ENCODE measurements at places on chromosomes 16 and 17.

- DNase-seq: no peak
These were observed 25.4 kb upstream of the ITGB4 start for GRCh38 chr17:75695830-75696271.

GRCh38 chr16:79456036-79456435 is 144.5 kb downstream of the MAF start:
- DNase-seq: no peak

DNA sequence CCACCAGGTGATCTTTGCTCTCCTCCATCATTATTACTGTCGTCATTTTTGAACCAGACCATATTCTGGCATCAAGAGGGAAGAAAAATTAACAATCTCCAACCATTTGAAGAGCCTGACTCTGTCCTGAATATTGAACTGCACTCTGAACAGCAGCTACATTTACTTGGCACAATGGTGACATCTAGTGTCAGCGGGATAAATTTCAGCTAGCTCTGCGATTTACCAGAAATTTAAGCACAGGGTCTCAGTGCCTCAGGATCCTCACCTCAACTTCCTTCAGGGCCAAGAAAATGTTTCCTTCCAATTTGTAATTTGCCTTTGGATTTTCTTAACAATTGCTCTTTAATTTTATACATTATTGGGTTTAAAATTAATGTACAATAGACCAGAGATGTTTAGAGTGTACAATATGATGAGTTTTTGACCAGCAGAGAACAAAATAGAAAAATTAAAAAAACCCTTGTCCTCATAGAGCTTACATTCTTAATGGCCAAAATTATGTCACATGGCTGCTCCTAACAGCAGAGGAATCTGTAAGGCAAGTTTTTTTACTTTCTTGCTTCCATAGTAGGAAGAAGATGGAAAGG is 10.7 kb upstream of the ZNF19 start:
- peak; percentile 48 for DNase-seq

GRCh38 chr16:84047626-84048025 is 5.0 kb upstream of the SLC38A8 start:
- no peak for DNase-seq

DNA sequence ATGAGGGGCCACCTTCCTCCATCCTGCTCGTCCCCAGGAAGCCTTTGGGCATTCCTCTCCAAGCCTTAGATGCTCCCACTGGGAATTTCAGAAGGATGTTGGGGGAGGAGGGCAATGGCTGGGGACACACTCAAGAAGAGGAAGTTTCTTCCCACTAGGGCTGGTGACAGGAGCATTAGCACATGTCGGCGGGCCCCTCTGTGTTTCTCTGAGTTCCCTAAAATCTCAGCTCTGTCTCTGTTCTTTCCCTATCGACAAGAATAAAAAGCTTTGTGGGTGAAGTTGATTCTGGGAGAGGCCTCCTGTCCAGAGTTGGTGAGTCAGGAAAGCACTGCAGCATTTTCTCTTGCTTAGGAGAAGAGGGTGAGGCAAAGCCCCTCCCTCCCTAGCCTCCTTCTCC is 19.7 kb upstream of the C17orf107 start:
- no peak for DNase-seq

GRCh38 chr17:66021757-66022156 is 170.2 kb downstream of the CEP112 start:
- no peak for DNase-seq

DNA sequence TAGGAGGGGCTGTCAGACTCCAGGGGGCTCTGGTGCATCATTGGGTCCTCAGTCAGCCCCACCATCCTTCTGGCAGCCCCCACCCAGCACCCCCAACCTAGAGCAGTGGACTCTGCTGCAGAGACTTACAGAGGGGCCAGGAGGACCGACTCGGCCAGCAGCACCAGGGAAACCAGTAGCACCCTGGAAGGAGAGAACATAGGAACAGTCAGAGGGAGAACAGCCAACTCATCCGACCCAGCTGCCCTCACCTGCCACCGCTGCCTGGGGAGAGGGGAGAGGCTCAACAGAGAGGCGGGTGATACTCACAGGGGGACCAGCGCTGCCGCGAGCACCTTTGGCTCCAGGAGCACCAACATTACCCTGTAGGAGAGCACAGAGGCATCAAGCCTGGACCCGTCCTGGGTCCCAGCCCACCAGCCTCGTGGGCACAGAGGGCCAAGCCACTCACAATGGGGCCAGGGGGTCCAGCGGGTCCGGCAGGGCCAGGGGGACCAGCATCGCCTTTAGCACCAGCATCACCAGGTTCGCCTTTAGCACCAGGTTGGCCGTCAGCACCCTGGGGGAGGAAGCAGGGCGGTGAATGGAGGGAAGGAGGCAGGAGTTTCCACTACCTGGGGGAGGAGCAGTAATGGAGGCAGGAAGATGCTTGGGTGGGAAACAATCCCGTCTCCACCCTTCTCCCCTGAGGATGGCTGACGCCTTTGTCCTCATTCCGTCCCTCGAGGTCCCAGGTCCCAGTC is 11.7 kb downstream of the COL1A1 start:
- DNase-seq: no peak

DNA sequence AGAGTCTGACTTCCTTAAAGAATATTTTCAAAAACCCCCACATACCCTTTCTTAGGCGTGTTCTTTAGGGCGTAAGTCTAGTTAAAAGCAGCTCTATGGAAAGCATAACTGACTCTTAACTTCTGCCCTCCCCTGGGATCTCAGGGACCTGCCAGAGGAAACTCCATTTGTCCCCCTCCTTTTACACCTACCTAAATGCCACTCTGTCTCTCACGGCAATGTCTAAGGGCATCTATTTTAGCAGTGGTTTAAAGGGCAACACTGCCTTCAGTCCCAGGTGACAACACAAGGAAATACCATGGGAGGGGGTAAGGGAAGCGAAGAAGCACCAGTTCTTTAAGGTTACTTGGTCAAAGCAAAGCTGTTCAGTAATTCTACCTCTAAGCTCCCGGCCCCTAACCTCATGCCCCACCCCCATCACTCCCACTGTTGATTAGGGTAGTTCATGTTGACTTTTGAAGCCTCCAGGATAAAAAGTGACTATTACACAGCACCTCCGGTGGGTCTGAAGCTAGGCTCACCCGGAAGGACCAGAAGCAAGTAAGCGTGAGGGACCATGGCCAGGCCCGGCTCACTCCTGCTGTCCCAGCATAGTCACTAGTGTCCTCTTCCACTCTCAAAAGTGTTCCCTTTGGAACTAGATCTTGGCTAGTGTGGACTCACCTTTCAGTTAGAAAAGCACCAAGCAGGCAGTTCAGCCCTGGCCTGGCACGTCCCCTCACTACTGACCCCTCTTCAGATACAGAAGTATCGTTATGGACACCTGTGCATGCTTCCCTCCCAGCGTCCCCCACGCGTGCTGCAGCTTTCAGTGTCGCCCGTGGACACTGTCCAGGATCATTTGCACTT is 47.1 kb downstream of the CYTH1 start:
- DNase-seq: no peak

- no peak for DNase-seq
These were observed 35.7 kb downstream of the NLRC5 start for GRCh38 chr16:57024894-57025680.

DNA sequence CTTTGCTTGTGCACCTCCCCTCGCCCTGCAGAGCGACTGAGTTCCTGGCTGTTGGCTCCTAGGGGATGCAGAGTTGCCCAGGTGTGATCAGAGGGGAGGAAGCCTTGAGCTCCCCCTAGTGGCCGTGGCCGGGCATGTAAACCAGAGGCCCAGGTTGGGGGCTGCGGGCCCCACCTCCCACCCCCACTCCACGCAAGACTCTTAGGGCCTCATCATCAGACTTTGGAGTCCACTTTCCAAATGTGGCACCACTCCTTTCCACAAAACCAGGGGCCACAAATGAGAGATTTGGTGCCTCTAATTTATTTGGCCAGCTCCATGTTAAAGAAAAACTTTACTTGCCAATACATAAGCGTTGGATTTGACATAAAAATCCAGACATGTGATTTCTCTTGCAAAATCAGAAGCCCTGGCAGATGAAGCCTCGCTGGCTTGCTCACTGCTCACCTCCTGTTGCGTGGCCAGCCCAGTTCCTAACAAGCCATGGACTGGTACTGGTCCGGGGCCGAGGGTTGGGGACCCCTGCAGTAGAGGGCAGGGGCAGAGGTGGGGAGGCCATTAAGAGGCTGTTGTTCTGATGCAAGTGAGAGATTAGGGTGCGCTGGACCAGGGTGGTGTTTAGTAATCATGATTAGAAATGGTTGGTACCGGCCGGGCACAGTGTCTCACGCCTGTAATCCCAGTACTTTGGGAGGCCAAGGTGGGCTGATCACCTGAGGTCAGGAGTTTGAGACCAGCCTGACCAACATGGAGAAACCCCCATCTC is 28.7 kb upstream of the GAS7 start:
- DNase-seq: peak; percentile 71

GRCh38 chr17:38617074-38617860 is 11.5 kb upstream of the SRCIN1 start:
- DNase-seq: no peak

Measured in activated naive CD8-positive, alpha-beta T cell treated with anti-CD3 and anti-CD28 coated beads, Interleukin-2, amount 50 U/mL, for 24 hours (primary cell).